ENCODE measurements at places on chromosomes 1 and 21.

DNA sequence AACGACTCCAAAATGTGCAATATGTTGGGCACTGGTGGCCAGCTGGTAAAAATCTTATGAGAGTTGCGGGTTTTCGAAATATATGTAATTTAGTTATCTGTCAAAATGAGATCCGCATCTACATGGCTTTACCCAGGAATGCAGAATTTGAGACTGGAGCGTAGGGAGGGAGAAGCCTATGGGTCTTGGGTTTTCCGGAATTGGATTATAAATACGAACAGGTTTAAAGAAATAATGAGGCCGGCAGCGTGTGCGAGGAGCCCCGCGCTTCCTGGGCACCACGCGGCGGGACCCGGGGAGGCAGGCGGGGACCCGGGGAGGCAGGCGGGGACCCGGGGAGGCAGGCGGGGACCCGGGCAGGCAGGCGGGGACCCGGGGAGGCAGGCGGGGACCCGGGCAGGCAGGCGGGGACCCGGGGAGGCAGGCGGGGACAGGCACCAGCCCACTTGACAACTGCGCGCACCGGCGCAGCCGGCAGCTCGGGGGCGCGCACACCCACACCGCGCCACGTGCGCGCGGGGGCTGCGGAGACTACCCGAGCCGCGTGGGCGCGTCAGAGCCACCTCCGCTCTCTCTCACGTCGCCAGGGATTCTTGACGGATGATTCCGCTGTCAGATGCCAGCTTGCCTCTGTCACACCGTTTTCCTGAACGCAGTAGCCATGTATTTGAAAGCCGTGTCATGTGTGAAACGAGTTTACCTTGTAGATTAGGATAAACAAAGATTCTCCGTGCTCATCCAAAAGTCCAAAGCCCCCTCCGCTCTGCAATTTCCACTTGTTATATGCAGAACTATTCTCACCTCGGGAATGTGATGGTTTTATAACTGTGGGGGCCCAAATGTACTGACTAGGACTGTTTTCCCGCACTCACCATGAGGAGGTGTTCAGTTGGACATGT is 54.3 kb upstream of the HNRNPU start:
- no peak for DNase-seq

- no peak for DNase-seq
Measured at GRCh38 chr21:44371596-44371995, 18.2 kb downstream of the TRPM2 start.

GRCh38 chr1:46948629-46949416 is 7.5 kb upstream of the CYP4A11 start:
- DNase-seq, result no peak

DNA sequence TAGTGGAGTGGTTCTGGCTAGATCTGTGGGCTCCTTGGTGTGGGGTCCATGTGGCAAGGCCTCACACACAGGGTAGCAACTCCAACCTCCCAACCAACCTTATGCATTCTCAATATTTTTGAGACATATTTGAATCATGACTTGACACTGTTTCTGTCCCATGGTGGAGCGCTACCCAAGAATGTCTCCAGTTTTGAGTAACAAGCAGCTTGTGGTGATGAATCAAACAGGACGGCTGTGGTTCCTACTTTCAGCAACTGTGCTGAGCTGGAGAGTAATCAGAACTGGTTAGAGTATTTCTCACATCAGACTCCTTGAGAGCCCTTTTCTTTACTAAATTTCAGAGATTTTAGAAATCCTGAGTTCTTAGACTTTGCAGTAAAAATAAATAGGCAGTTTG is 3.1 kb downstream of the LCE3D start:
- DNase-seq, result no peak

DNA sequence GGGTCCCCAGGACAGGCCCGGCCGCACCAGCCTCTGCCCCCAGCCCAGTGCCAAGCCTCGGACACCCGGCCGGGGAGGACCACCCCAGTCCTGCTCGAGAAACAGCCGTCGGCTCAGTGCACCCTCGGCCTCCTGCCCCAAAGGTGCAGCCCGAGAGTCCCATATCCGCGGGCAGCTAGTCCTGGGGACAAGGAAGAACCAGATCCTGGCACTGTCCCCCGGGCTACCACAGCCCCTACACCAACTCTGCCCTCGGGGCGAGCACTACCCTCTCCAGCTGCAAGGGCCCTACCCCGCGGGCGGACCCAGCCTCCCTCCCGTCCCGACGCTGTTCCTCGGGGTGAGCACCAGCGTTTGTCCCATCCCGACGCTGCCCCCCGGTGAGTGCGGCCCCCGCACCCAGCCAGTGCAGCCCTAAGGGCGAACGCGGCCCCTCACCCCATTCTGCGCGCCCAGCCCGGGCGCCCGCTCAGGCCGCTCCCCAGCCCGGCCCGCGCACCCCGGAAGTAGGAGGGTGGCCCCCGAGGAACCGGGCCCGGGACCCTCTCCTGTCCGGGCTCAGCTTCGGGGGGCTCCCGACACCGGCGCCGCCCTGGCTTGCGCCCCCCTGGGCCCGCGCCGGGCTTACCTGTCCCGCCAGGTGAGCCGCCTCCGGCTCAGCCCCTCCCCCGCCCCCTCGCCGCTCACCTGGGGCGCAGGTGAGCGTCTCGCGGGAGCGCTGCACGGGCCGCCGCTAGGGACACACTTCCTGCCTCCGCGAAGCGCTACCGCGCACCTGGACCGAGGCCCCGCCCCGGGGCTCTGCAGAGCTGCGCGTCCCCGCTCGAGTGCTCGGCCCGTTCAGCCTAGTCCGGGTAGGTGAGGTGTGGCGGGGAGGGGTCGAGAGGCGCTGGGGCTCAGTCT is at the start of gene KDF1:
Gene KDF1 (minus strand): TSS at position 747 of the 903 bp plus-strand sequence. CDS start 8,088 bp downstream, outside the sequence.
- DNase-seq, result peak; percentile 34

DNA sequence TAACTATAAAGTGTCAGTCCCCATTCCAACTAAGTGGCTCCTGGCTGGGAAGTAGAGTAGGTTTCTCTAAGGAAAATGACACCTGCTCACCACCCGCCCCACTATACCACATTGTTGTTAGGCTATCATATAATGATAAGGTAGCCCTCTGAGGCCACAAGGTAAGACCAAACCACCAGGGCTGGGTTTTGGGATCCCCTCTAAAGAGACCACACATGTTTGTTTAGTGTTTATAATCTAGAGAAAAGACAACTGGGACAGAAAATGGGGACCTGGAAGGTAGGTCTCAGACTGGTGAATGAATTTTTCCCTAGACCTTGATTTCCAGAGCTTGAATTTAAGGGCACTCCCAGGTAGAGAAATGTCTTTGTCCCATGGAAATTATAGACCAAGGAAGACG is 15.2 kb downstream of the AKIRIN1 start:
- DNase-seq, result no peak
